ENCODE measurements at places on chromosomes 1 and 21.

GRCh38 chr1:1943834-1944570 lies 24.9 kb upstream of the TMEM52 start:
- no peak for DNase-seq

- no peak for DNase-seq
These were observed 146.0 kb upstream of the MAGI3 start for GRCh38 chr1:113244112-113244820.

DNA sequence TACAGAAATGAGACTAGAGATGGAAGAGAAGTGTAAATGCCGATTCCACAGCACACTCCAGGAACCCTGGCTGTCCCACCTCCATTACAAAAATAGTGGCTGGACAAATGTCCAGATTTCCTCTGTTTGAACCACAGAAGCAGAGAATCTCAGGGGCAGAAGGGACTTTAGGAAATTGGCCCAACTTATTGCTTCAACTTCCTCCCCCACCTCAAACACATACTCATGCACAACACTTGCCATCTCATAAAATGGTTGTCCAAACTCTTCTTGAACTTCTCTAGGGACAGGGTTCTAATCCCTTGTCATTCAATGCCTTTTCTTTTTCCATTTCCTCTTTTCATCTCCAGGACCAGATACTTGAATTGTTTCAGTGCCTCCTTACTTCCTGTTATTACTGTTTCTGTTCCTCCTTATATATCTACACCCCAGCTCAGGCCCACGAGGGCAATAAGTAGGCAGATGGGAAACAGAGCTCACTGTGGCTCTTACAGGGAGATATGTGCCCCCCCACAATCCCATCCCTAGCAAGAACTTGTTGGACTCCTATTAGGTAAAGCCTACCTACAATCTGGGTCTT lies 8.5 kb upstream of the B4GALT3 start:
- DNase-seq = no peak

GRCh38 chr1:111238056-111238795 lies 10.7 kb downstream of the CHI3L2 start:
- DNase-seq = no peak

DNA sequence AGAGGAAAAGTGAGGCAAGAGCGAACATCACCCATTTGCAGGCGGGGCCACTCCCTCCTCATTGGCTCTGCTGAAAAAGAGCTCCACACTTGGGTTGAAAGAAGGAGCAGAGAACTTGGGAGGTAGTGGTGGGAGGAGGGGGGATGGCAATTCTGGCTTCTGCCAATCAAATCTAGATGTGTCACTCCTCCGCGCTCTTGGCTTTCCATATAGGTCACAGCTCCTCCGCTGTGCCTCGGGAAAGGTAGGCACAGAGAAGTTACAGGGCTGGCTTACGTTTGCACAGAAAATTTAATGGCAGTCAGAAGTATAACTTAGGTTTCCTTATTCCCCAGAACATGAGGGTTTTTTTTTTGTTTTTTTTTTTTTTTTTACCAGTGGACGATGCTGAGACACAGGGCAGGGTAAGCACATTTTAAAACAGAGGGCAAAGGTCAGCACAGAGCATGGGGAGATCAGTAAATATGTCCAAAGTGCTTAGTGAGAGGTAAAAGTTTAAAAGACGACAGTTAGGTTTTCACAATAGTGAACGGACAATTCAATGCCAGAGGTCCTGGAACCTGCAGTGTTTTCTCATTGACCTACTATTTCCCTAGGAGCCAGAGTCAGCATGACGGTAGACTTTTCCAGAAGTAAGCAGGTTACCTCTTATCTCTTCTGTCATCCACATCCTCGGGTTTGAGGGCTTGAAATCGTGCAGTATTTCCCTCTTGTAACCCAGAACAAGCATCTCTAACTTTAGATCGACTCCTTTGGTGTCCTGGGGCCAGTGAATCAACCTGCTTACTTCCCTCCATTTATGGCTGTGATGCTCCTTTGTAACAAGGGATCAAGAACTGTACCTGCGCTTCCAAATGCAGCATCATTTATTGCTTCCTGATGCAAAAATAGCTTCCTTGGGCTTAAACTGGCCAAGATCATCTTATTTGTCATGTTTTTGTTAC lies 258.9 kb upstream of the PROX1 start:
- no peak for DNase-seq

- DNase-seq = no peak
These were observed 350.8 kb downstream of the AJAP1 start for GRCh38 chr1:5005171-5005570.

DNA sequence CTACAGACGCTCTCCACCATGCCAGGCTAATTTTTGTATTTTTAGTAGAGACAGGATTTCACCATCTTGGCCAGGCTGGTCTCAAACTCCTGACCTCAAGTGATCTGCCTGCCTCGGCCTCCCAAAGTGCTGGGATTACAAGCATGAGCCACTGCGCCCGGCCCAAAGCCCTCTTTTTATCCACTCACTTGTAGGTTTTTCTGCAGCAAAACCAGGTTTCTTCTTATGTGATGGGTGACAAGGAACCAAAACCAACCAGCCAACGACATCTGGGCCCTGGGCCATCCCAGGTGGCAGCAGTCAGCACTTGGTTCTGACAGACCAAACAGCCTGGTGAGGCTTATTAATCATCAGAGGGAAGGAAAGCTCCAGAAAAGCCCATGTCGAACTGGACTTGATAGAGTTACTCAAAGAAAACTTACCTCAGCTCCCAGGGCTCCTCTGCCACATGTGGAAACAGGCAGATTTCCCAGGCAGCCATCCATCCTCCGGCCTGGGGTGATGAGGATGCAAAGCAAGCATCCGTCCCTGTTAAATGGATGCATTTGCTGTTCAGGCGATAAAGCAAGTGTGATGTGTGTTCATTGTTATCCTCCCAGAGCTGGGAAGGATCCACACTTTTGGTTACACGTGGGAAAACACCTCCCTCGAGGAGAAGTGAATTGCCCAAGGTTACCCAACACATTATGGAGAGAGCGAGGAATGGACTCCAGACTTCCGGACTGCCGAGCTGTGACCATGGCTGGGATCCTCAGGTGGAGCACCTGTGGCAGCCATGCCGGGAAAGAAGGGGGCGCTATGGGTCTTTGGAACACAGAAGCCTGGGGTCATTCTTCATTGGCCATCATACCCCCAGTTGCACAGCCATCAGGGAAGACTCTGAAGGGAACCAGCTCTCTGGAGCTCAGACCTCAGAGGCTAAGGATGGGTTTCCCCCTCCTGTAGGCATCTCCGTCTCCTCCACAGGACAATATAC lies 118.8 kb downstream of the HUNK start:
- no peak for DNase-seq

DNA sequence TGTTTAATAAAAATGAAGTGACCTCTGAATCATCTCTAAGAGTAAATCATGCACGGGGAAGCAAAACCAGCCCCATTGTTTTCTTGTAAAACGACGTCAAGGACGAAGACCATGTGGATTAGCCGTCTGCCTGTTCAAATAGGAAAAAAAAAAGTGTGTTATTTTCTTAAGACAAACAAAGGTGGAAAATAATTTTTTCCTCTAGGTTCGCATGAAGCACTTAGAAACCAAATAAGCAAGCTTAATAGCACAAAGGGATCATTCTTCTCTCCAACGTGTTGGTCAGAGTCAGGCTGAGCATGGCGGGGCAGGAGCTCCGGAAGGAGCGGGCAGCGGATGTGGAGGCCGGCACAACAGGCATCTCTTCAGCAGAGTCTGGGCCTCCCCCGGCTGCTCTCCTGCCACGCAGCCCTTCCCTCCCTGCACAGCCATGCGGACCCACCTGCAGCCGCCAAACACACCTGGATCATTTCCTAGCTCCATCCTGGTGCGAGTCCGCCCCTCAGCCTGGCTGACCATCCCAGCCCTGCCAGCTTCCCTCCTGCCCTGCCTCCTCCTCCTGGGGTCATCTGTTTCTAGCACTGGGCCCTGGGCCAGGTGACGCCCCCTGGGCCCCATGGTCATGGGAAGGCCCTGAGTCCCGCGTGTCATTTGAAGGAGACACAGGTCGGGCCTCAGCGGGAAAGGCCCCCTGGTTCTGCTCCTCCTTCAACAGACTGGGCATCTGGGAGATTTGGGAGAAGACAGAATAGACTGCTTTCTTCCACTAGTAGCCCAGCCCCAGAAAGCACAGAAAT lies 40.2 kb downstream of the MX1 start:
- DNase-seq = no peak

GRCh38 chr1:46148318-46148717 lies 15.9 kb upstream of the PIK3R3 start:
- no peak for DNase-seq

GRCh38 chr1:67137307-67137753 lies 2.6 kb upstream of the C1orf141 start:
- no peak for DNase-seq

- DNase-seq = no peak
These were observed 13.9 kb upstream of the POU3F1 start for GRCh38 chr1:38060498-38060897.

GRCh38 chr1:16139473-16139962 lies 16.4 kb downstream of the EPHA2 start:
- DNase-seq = peak; percentile 93

DNA sequence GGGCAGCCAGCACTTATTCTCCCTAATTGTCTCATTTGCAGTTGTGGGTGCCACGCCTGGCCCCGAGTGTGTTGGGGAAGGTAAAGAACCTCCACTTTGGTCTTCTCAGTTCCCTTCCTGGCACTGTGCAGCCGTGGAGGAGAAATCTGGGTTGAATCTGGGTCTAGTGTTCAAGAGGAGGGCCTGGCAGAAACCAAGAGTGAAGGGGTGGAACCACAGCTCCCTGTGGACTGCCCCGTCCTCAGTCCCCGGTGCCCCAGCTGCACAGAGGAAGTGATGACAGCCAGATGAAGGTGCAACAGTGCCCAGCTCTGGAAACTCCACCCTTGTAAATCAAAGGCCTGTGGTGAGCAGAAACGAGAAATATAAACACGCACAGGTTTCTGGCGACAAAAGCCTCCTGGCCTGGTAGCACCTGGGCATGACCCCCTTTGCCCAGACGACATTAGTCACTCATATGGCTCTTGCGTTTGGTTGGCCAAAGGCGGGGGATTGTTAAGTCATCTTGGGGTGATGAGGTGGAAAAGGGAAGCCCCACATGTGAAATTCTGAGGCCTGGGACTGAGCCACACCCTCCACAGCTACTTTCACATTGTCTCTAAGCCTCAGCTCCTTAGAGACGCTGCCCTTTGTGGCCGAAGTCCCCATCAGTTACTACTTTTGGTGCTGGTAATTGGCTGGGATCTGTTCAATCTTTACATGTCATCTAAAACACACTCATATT lies 4.2 kb upstream of the ECE1 start:
- no peak for DNase-seq

GRCh38 chr1:118564961-118565703 lies 380.1 kb upstream of the SPAG17 start:
- no peak for DNase-seq

DNA sequence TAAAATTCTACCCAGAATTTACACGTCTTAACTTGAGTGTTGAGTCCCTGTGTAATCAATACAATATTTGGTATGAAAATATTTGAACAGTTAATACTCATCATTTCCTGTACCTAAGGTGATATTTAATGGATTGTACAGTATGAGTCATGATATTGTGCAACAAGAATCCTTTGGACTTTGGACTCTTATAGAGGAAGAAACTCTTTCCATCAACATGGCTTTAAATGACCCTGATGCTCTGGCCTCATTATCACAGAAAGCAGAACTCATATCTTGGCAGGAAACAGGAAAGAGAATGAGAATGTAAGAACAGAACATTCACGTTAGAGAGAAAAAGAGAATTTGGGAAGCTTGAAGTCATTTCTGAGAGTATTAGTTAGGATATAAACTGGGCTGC lies 168.8 kb upstream of the B3GALT2 start:
- DNase-seq = peak; percentile 62

GRCh38 chr1:186643614-186644013 lies 36.6 kb downstream of the PTGS2 start:
- DNase-seq = peak; percentile 52

- peak; percentile 76 for DNase-seq
These were observed 496.4 kb downstream of the SETD4 start for GRCh38 chr21:35563885-35564451.

DNA sequence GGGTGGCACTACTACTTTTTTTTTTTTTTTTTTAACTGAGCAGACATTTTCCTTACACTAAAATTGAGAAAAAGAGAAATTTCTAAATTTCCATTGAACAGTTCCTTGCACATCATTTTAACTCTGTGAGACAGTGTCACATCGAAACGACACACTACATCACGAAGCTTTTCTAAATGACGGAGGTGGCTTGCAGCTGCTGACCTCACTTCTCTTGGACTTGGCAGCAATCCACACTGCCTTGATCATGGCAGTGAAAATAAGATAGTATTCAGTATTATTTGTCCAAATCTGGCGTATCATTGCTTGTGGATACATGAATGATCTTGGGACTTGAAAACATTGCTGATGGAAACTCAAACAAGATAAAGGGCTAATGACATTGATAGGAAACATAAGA lies 80.3 kb upstream of the CYYR1 start:
- DNase-seq = no peak

- no peak for DNase-seq
These were observed 212.1 kb downstream of the PBX1 start for GRCh38 chr1:164771041-164771618.

GRCh38 chr1:29584776-29585175 lies 348.5 kb downstream of the PTPRU start:
- DNase-seq = no peak

GRCh38 chr1:221418346-221418745 lies 323.5 kb downstream of the DUSP10 start:
- no peak for DNase-seq

- no peak for DNase-seq
These were observed 12.4 kb downstream of the PRPF38A start for GRCh38 chr1:52416811-52417210.

DNA sequence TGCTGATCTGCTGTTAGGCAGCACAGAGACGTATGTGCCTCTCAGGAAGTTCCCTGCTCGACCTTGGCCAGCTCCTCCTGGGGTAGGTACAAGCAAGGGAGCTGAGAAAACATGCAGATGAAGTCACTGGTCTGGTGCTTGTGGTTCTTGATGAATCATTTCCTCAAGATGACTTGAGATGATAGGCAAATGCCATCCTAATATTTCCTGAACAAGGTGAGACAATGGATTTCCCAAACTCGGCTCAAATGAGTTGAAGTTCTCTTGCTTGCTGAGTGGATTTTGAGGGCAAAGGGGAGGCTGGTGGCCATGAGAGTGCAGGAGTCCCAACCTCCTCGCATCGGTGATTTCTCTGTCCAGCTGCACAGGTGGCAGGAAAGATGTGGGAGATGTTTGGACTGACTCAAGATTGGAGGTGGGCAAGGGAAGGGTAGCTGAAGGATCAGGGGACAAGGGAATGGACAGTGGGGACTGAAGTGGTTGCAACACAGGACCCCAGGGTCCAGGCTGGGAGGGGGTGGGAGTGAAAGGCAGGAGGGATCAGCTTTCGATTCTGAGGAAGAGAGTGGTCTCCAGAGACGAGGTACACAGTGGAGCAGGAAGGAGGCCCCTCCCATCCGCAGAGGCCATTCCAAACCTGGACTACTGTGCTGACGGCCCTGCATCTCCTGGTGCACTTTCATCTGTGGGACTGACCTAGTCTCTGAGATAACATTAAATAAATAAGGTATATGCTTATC lies 63.9 kb downstream of the CAPN2 start:
- peak; percentile 82 for DNase-seq

DNA sequence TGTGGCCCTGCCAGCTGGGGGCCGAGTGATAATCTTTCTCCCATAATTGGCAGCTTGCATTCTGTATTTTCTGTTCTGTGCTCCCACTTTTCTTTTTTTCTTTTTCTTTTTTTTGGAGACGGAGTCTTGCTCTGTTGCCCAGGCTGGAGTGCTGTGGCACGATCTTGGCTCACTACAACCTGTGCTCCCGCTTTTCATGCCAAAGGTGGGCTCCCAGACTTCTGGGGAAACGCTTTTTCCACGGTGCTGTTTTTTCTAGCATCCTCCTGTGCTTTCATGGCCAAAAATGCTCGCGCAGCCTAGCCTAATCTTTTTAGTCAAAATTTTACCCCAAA lies 585 bp upstream of the AHCTF1 start:
- no peak for DNase-seq
